ENCODE measurements at places on chromosomes 7 and 10.
A peak's percentile ranks its signal among the peaks of the same experiment; 100 is the strongest.

DNA sequence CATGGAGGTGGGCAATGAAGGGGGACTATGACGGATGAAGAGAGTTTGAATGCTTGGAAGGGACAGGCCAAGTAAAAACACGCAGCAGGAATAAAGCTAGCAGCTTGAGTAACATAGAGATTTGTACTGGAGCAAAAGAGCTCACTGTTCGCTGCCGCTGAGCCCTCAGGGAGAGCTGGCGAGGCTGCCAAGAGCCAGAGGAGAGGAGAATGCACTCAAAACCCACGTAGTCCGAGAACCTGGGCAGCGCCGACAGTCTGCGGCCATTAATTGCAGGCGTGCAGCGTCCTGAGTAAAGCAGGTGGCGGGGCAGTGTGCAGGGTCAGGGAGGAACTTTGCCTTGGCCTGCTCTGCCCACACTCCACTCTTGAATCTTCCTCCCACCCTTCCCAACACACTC lies 68.2 kb downstream of the SLC37A3 start:
- no peak for DNase-seq

GRCh38 chr7:135672560-135673359 lies 10.4 kb downstream of the STMP1 start:
- DNase-seq, result no peak

DNA sequence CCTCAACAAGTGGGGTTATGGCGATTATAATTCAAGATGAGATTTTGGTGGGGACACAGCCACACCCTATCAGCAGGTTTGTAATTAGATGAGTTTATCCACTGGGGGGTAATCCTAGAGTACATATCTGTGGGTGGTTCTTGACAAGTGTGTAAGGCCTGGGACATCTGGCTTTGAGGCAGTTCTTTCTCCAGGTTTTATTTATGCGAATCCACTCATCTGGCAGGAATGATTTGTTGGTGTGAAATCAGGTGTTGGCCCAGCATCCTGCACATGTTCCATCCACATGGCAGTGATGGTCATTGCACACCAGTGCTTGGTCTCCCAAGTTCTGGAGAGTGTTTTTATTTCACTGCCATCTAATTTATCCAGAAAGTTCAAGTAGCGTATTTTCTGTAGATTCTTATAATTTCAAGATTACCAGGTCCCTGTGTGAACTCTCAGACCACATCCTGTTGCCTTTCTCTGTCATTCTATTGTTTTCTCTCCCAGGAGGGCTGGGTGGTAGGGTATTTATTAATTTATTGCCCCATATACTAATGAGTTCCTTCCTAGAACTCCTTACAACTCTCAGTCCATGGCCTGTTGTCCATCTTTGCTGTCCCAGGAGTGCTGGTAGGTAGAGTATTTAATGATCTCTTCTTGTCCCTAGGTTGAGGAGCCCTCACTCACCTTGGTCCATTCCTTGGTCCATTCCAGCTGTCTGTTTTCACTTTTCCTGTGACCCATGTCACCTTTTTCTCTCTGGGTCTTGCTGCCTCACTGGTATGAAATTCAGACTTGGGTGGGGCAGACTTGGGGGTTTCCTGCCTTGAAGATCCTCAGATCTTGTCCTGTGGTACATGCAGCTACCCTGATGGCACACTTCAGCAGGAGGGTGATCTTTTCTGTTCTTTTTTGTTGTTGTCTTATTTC lies 10.4 kb downstream of the RALA start:
- DNase-seq, result no peak

DNA sequence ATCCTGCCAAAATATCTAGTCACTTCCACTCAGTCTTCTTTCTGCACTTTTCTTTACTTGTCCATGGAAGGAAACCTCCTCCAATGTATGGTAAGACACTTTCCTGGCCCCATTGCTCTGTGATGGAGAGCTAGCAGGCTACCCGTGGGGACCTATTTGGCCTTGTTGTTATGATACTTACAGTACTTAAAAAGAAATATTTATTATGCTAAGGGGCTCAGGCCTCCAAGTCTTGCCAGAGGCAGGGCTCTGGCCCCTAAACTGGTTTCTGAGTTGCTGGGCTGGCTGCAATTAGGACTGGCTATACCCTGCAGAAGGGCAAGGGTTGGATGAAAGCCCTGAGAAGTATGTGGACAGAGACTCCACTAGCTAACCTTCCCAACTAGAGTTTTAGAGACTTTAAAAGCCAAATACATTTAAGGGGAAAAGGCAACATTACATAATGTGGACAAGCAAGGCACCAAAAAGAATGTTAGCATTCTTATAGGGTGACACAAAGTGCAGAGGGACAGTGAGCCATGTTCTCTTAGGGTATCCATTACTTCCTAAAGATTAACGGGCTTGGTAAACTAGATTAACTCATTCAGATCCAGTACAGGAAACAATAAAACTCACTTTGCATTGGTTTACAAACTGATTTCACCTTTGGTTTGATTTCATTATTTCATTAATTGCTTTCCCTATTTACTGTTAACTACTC lies 84.9 kb upstream of the INHBA start:
- DNase-seq, result no peak

DNA sequence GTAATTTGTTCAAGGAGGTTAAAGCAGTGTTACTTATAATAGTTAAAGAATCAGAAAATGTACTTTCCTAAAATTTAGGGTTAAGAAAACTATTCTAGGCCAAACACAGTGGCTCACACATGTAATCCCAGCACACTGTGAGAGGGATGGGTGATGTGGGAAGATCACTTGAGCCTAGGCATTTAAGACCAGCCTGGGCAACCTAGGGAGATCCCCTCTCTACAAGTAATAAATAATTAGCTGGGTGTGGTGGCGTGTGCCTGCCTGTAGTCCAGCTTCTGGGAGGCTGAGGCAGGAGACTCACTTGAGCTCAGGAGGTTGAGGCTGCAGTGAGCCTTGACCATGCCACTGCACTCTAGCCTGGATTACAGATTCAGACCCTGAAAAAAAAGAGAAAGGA lies 3.6 kb upstream of the STEAP2 start:
- DNase-seq, result no peak

- DNase-seq, result no peak
Measured at GRCh38 chr7:143279186-143280098, 5.3 kb upstream of the TMEM139 start.

DNA sequence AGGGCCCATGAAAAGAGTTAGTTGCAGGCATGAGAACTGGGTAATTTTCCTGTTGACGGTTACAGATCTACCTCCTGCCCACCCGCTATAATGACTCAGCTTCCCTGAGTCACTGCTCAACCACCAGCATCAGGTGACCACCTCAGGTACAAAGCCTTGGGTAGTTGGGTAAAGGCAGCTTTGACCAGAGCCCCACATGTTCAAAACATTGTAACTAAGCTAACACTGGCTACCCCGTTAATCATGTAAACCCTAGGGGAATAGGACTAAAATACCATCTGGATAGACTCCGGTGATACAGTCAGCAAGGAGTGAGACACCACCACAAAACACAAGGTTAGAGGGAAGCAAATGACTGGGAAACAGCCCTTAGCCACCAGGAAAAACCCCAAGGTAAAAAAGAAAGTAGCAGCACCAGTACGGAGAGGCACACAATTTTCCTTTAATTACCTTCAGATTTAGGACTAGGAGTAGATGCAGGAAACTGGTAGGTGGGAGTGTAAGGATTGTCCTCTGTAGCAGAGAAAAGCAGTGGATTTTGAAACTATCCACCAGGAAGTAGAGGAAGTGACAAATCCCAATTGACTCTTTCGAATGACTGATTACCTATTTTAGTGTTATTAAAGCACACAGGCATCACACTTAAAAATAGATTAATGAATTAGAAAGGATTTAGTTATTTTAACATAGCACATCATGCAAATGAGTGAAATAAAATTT lies 103.5 kb upstream of the PDLIM1 start:
- no peak for DNase-seq

DNA sequence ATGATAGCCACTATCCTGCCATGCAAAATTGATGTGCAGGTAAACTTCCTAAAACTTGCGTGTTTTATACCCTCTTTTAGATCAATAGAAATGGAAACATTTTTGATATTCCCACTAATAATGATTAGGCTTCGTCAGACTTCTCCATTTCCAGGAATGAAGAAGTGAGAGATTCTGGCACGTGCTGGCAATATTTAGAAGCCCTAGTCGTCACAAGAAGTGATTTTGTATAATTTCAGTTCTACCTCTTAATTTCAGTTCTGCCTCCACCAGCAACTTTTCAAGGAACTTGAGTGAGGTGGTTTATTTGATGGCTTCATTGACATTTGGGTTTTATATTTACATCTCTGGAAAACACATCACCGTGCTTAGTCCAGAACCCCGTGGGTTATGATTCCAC lies 61.9 kb downstream of the MRC1 start:
- DNase-seq, result no peak

GRCh38 chr7:78171398-78171797 lies 372.8 kb downstream of the PHTF2 start:
- no peak for DNase-seq

DNA sequence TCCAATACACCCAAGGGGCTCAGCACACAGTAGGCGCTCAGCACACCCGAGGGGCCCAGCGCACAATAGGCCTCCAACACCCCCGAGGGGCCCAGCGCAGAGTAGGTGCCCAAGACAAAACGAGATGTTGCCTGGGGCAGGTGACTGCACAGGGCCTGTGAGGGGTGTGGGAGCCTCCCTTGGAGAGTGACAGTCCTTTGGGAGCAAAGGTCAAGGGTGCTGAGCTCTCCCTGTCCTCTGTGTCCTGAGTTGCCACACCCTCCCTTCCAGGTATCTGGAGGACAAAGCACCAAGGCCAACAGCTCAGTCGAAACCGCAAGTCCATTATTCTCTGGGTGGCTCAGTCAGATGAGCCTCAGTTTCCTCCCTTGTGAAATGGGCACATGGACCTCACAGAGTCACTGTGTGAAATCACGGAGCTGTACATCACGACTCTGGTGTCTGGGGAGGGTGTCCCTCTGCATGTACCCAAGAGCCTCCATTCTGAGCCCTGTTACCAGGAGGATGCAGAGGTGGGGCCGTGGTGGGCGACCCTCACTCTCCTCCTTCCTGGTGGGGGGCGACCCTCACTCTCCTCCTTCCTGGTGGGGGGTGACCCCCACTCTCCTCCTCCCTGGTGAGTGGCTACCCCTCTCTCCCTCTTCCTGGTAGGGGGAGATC lies 81.3 kb downstream of the FOXL3 start:
- peak; percentile 3 for DNase-seq

GRCh38 chr10:118729641-118730258 lies 25.0 kb downstream of the CACUL1 start:
- DNase-seq, result no peak

DNA sequence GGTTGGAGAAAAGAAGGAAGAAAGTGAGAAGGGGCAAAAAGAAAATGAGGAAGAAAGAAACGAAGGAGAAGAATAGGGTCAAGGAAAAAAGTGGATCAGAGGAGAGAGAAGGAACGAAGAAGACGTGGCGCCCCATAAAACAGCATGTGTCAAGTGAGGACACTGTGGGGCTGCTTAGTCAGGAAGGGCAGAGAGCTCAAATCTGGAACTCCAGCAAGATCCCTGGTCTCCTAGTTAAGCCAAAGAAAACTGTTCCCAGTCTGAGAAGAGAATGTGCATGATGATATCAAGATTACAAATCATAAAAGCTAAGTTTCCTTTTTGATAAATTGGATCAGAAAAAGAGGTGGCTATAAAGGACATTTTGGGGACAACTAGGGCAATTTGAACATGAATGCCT lies 33.0 kb downstream of the CREB3L2 start:
- no peak for DNase-seq

DNA sequence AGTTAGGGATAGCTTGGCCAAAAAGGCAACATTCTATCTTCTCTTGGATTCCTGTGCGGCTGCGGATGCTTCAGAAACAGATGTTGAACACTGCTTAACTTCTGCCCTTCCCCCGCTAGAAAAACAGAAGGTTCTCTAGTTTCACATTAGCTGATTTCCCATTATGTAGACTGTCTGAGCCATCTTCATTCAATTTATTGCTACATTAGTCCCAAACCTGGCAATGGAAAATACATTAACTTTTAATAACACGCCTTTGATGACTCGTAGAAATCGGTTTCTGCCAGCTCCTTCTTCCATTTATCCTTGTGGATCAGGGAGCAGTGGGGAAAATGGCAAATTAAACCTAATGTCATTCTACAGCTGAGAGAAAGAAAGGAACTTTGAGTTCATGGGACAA lies 119.9 kb downstream of the SLC16A9 start:
- DNase-seq, result no peak

DNA sequence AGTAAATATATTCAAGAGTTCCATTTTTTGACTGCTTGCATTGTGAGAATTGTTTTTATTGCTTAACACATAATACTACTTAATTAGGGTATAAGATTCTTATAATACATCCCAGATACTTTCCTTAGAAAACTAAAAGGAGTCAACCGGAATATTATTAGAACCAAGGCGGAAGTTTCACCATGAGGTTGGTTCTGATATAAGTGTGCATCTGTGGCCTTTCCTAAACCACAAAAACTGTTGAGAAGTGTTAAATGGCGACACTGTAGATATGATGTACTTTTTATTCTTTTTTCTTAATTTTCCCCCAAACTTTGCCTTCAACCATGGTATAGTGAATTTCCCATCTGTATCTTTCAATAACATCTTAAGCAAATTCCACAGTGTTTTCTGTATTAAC lies 32.3 kb upstream of the INHBA start:
- DNase-seq, result no peak

DNA sequence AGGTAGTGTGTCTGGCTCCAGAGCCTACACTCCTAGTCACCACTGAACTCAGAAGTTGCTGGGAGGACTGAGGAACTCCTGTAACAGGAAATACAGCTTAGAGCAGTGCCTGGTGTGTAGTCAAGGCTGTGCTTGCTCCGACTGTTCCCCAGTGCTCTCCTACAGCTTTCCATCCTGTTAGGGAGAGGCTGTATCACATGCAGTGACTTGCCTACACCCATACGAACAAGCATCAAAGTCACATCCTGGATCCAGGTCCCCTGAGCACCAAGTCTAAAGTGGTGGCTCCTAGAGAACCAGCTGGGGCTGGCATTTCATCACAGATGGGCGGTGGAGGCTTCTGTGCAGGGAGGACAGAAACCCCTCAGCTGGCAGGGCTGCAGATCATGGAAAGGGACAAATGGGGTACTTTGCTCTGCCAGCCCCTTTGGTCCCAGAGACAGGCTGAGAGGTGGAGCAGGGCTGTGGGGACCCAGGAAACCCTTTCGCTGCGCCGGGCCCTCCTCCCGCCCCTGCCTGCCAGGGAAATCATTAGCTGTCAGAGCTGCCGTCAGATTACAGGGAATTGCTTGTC lies 7.7 kb downstream of the ASB10 start:
- no peak for DNase-seq

- no peak for DNase-seq
Measured at GRCh38 chr7:25707768-25708620, 444.0 kb upstream of the NFE2L3 start.
